ENCODE measurements at places on chromosomes 11 and 22. TPM values are rescaled to one million over a fixed set of nuclear protein-coding genes. Genes with fewer than 3 reads are reported as not detected.

Gene TIGD3
- 3.6 TPM for total RNA-seq

Gene FAM180B
- 1.2 TPM for total RNA-seq

Gene TMEM132A
- 88.3 TPM for total RNA-seq

Gene VPREB1
- total RNA-seq: 0.66 TPM

Gene NXPE2
- 0.33 TPM for total RNA-seq

Gene ACTN3
- 0.49 TPM for total RNA-seq

Gene DEUP1
- total RNA-seq: 1.3 TPM

Gene ZBTB16
- 26.2 TPM for total RNA-seq

Gene IGSF22
- total RNA-seq: 0.44 TPM

Gene KBTBD3
- 20.5 TPM for total RNA-seq

Gene SLC15A3
- 14.8 TPM for total RNA-seq

Gene ALDH3B2
- total RNA-seq: 0.55 TPM

Gene PLEKHA7
- 49.3 TPM for total RNA-seq

Gene YPEL4
- 3.5 TPM for total RNA-seq

Gene SUSD2
- total RNA-seq: 2.6 TPM

Gene TANGO2
- 29.8 TPM for total RNA-seq

Gene OR51B4
- total RNA-seq: not detected

Gene SLC29A2
- 2.8 TPM for total RNA-seq

Gene RFPL1
- not detected for total RNA-seq

Gene WBP2NL
- 8.6 TPM for total RNA-seq

Gene ENDOD1
- 31.4 TPM for total RNA-seq

Gene OR8D1
- not detected for total RNA-seq

Gene MICALL1
- 20.8 TPM for total RNA-seq

Gene TSPAN18
- 34.3 TPM for total RNA-seq

Gene ARHGEF17
- total RNA-seq: 60.8 TPM

Gene MS4A6E
- not detected for total RNA-seq

Gene MACROD1
- total RNA-seq: 22.4 TPM

Gene GTSE1
- total RNA-seq: 5.7 TPM

Gene SHISA8
- 0.55 TPM for total RNA-seq

Gene PLCB3
- 18.0 TPM for total RNA-seq

Gene SORL1
- total RNA-seq: 34.2 TPM

Gene CHRNA10
- total RNA-seq: 0.88 TPM

Gene CPSF7
- 47.7 TPM for total RNA-seq

Gene TMEM191B
- total RNA-seq: not detected

Gene LRRC74B
- total RNA-seq: not detected

Gene KCNK4
- 1.8 TPM for total RNA-seq

All from camera-type eye (tissue), 1 donor.